NCI-H146 (cell line): ENCODE measurements at places on chromosomes 7 and 10.
A peak's percentile ranks its signal among the peaks of the same experiment; 100 is the strongest.

GRCh38 chr10:121351540-121351939 lies 246.7 kb downstream of the FGFR2 start:
- no peak for DNase-seq

DNA sequence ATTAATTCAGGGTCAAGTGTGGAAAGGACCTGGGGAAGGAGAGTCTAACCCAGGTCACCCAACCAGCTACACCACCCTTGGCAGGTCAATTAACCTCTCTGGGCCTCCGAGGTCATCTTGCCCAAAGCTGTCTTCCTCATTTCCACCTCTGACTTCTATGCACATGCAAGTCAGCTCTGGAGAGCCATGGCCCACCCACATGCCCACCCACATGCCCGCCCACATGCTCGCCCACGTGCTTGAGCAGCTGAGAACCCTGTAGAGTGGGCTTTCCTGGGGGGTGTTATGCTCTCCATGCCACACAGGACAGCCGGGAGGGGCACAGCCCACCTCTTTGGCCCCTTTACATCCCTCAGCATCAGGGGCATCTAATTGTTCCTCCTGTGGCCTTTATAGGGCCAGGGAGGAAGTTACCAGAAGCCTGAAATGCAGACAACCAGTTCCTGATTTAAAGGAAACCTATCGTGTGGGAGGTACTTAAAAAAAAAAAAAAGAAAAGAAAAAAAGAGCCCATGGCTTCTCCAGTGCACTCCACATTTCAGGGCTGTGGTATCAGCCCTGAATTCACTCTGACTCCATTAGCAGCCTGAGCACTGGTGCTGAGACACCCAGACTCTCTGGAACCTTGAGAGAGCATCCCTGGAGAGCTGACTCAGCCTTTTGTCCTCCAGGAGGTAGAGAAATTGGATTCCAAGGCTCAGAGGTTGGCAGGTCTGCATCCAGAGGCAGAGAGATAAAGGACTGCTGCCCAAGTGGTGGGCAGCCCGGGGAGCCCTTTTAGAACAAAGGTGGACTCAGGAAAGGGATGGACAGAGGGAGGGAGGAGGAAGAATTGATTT lies 176.2 kb upstream of the ZMIZ1 start:
- peak; percentile 6 for DNase-seq

DNA sequence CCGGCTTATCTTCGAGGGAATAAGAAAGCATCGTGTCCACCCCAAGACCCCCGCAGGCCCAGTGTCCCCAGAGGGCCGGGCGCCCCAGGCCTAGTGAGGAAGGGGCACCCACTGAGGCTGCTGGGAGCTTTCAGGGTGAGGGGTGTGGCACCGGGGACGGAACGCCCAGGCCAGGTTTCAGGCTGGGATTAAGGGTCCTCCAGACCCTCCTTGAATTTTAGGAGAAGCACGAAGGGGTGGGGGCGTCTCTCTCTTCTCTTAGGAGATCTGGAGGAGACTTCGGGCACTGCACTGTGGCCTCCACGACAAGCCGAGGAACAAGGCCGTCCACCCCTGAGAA lies 96.8 kb downstream of the PDGFA start:
- DNase-seq = no peak

GRCh38 chr10:47291682-47292081 lies 8.3 kb upstream of the GDF10 start:
- DNase-seq = no peak

DNA sequence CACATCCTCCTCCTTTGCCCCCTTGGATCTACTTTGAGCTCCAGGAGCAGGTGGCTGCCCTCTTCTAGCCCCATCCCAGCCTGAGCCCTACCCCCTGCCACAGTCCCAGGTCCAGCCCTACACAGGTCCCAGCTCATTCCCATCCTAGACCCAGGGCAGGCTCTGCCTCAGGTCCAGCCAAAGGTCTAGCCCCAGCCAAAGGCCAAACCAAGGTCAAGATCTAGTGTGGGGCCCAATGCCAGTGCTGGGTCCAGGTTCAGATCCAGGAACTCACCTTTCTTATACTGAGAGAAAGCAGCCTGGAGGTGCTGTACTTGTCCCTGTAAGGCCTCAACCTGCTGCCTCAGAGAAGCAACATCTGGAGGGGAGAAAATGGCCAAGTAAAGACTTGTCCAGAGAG lies 8.5 kb downstream of the SFTPD start:
- no peak for DNase-seq

GRCh38 chr10:43123361-43124093 lies 14.7 kb upstream of the CSGALNACT2 start:
- DNase-seq = peak; percentile 85

DNA sequence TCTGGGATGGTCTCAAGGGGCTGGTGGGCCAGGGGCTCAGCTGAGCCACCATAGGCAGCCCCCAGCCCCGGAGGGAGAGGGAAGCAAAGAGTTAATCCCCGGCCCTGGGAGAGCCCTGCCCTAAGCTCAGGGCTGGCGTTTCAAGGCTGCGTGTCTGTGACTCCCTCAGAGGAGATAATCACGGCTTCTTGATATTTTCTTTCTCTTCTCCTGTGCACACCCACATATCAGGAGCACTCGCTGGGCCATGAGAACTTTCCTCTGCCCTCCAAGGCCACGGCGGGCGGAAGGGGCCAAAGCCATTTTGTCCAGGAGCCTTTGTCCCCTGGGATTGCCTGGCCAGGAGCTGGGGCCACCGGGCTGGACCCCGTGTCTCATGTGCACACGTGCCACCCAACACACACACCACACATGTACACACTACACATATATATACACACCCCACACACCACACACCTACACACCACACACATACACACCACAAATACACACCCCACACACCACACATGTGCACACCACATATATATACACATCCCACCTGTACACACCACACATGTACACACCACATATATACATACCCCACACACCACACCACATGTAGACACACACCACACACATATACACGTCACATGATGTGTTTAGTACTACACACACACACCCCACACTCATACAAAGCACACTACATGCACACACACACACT lies 16.9 kb downstream of the VENTX start:
- DNase-seq = no peak

DNA sequence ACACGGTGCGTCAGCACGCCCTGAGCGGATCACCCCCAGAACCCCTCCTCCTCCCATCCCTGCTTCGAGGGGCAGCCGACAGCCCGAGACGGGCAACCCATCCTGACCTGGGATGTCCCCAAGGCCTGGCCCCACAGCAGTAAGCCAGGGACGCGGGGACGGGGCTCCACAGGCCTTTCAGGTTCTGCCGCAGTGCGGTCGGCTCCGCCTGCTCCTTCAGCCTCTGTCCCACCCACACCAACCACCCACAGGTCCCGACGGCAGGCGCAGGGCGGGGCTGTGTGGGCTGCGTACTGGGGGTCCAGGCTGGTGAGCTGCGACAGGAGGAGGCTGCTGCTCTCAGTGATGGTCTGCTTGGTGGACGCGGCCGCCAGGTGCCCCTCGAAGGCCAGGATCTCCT lies 16.7 kb downstream of the INTS1 start:
- DNase-seq = no peak

- DNase-seq = no peak
Observed at GRCh38 chr10:1548596-1548995, 188.7 kb downstream of the ADARB2 start.

DNA sequence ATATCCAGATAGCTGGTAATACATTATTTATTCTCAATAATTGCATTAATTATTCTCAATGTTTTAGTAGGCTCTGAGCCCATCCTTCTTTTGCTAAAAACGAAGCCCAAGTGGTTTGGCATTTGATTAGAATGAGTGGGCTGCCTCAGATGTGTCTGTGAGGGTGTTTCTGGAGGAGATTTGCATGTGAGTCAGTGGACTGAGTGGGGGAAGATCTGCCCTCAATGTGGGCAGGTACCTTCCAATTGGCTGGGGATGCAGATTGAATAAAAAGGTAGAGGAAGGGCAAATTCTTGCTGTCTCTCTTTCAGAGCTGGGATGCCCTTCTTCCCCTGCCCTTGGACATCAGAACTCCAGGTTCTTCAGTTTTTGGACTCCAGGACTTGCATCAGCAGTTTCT lies 290.6 kb upstream of the SMIM30 start:
- DNase-seq = no peak

GRCh38 chr7:76358011-76358480 lies 745 bp downstream of the YWHAG start:
- peak; percentile 54 for DNase-seq

DNA sequence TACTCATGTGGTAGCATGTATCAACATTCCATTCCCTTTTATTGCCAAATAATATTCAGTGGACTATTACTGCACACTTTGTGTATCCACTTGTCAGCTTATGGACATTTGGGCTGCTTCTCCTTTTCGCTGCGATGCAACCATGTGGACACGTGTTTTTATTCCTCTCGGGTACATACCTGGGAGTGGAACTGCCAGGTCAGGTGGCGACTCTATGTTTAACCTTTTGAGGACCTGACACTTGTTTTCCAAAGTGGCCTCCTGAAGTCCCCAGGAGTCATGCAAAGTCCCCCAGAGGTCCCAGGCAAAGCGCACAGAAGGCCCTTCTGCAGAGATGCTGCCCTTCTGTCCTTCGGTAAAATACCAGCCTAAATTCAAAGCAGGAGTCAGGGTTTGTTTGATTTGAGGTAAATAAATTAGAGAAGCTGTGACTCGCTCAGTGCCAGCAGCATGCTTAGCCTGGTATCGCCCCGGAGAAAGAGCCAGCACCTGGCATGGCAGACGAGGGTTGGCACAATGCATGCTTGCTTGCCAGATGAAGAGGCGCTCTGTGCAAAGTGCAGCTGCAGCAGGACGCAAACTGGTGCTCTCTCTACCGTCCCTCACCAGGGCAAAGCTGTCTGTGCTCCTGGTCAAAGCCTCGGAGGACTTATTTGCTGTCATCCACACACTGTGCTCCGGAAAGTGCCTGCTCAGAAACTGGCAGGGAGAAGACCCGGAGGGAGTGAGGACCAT lies 37.8 kb downstream of the HIPK2 start:
- no peak for DNase-seq

DNA sequence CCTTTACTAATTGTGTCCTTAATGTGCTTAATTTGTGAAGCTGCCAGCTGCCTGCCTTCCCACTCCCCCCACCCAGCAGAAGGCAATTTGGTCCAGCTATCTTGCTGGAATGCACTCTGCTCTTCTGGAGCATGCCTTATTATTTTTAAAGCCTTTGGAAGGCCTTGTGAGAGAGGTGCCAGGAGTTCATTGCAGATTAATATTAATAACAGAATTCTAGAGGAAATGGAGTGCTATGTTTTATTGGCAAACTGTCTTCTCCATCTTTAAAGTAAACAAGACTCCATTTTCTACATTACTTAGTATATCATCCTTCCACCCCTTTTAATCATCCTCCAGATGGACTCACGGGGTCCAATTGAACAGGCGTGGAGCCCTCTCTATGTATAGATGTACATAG lies 50.8 kb upstream of the ZNF32 start:
- DNase-seq = no peak

- no peak for DNase-seq
Observed at GRCh38 chr10:104199567-104199966, 32.6 kb downstream of the CFAP43 start.

- no peak for DNase-seq
Observed at GRCh38 chr10:29949411-29950011, 109.9 kb downstream of the JCAD start.

- peak; percentile 90 for DNase-seq
Observed at GRCh38 chr10:132446661-132447445, 49.9 kb downstream of the PWWP2B start.

DNA sequence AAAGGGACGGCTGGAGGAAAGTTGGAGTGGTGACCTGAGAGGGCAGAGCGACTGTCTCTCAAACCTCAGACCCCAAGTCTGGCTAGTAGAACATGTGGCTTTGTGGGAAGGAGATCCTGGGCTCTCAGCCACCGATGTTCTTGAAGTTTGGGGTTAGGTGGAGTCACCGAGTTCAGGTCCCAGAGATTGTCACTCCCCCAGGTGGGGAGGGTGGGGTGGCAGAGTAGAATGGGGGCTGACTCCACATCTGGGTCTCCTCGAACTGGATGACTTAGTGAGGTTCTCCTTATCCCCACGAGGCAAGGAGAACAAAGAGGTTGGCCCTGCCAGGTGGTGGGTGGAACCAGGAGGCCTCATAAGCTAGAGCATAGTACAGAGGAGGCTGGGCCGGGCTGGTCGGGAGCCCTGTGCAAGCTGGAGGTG lies 14.7 kb upstream of the PNLIPRP2 start:
- no peak for DNase-seq

- no peak for DNase-seq
Observed at GRCh38 chr7:32216759-32217158, 146.6 kb upstream of the PDE1C start.

DNA sequence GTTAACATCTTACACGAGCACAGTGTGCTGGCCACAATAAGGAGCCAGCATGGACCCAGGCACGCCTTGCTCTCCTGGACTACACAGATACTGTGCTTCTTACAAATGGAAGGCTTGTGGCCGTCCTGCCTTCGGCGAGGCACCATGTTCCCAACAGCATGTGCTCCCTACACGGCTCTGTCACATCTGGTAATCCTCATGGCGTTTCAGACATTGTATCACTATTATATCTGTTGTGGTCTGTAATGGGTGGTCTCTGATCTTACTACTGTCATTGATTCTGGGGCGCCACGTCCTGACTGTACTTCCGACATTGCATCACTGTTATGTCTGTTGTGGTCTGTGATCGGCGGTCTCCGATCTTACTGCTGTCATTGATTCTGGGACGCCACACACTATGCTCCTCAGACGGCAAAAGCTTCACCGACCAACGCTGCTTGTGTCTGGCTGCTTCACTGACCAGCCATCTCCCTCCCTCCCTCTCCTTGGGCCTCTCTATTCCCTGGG lies 195.4 kb downstream of the MAD1L1 start:
- no peak for DNase-seq

DNA sequence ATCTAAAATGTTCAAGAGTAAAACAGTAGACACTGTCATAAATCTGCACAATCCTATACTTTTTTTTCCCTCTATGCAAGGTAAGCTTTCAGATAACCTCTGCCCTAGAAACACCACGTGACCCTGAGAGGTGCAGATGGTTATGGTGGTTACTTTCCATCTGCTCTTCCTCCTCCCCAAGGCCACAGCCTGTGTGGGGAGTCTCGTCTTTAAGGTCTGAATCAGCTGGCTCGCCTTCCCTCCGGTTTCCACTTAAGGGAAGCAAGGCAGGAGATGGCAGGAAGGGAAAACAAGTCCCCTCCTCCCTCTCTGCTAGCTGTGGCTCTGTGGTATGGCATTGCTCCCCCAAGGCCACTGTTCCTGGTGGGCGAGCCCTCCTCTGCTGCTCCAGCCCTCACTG lies 181.8 kb downstream of the GLI3 start:
- DNase-seq = no peak

DNA sequence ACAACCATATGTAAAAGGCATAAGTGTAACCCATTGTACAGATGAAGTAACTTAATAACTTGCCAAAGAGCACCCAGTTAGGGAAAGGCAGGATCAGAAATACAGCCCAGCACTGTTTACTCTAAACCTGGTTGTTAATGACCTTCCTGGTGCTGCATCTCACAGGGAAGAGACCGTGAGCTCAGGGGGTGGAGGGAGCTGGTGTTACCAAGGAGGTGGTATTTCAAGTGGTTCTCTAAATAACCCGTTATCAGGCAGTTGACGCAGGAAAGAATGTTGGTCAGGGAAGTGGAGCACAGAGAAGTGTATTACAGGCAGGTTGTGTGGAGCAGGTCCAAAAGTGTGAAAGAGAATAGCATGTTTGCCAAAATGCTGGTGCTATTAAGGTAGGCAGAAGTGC lies 4.4 kb upstream of the ST7 start:
- DNase-seq = peak; percentile 9
